ENCODE measurements at places on chromosomes 6 and 20. TPM values are rescaled to one million over a fixed set of nuclear protein-coding genes. Genes with fewer than 3 reads are reported as not detected.

Gene GZF1
- 32.5 TPM for total RNA-seq

Gene CST7
- 15.0 TPM for total RNA-seq

Gene SLA2
- total RNA-seq = 1.3 TPM

Gene HLA-G
- total RNA-seq = 11.8 TPM

Gene PHACTR1
- total RNA-seq = 121 TPM

Gene SLC24A3
- 8.1 TPM for total RNA-seq

Gene FAM217A
- not detected for total RNA-seq

Gene DNMT3B
- 1.7 TPM for total RNA-seq

Gene RFX6
- total RNA-seq = not detected

Gene GLO1
- total RNA-seq = 111 TPM

Gene PREX1
- 60.9 TPM for total RNA-seq

Gene PNPLA1
- 0.14 TPM for total RNA-seq

Gene EDN3
- total RNA-seq = not detected

Gene GLP1R
- total RNA-seq = not detected

Gene PRL
- total RNA-seq = not detected

Gene PAK5
- total RNA-seq = 0.17 TPM

Gene CAGE1
- total RNA-seq = not detected

Gene PGC
- 4,380 TPM for total RNA-seq

Gene PXT1
- total RNA-seq = not detected

Gene PDE10A
- total RNA-seq = 1.7 TPM

Gene HFE
- total RNA-seq = 5.1 TPM

Gene TTK
- 0.91 TPM for total RNA-seq

Gene SALL4
- not detected for total RNA-seq

Gene MARCKS
- total RNA-seq = 26.3 TPM

Gene CD109
- total RNA-seq = 23.1 TPM

Gene OSTM1
- 67.6 TPM for total RNA-seq

Gene TUBB1
- 3.1 TPM for total RNA-seq

Gene CGAS
- 15.7 TPM for total RNA-seq

Gene SMOC2
- 2.6 TPM for total RNA-seq

Gene BMP5
- 4.9 TPM for total RNA-seq

Gene BNIP5
- not detected for total RNA-seq

Gene FAM83D
- 2.2 TPM for total RNA-seq

Gene DSN1
- 4.7 TPM for total RNA-seq

Gene MAP3K5
- total RNA-seq = 44.0 TPM

Gene SLC22A2
- total RNA-seq = not detected
